Panc1 (cell line): ENCODE measurements at places on chromosomes 2 and 18. TPM values are rescaled to one million over a fixed set of nuclear protein-coding genes. Genes with fewer than 3 reads are reported as not detected.

The SERPINB3 gene
- total RNA-seq = not detected

The CHRND gene
- not detected for total RNA-seq

The TWIST2 gene
- 4.2 TPM for total RNA-seq

The ANKRD62 gene
- not detected for total RNA-seq

The CNGA3 gene
- total RNA-seq = not detected

The CHRNA1 gene
- total RNA-seq = not detected
